Heart left ventricle (tissue), 16 donors: ENCODE measurements at places on chromosomes 4 and X. TPM values are rescaled to one million over a fixed set of nuclear protein-coding genes. Genes with fewer than 3 reads are reported as not detected.

Gene WDR13
- 137 TPM for total RNA-seq

GRCh38 chr4:68249434-68249833 lies 3.9 kb upstream of the TMPRSS11B start:
- DNase-seq, result no peak

Gene GPR101
- total RNA-seq, result not detected

DNA sequence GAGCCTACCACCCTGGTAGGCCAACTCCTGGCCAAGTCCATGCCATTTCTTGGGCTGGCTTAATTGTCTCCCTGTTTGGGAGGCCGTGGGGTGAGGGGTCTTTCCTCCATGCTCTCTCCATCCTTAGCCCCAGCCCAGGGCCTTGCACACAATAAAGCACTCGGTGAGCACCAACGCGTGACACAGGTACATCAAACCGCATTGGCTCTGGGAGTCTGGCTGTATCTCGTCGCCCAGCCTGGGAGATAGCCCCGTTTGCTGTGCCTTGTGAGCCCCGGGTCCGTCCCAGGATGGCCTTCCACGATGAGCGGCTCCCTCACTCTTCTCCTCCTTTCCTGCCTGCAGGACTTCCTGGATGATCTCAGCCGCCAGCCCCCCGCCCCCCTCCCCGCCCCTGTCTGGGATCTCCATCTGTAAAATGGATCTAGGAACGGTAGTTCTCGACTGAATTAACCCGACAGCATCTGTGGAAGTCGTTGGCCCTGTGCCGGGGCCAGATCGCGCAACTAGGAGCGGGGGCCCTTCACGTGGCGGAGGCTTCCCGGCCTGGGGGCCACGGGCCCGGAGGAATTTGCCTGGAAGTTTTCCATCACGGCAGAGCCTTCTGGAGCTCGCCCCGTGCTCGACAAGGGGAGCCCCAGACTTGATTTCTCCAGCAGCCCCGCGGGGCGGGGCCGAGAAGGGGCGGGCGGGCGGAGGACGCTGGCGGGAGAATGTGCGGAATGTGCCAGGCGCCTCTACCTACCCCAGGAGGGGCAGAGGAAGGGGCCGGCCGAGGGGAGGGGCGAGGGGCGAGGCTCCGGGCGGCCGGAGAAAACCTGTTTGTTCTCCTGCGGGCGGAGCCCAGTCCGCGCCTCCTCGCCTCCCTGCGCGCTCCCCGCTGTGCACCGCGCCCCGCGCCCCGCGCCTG lies at the start of gene ZNF185:
ZNF185 (plus strand) TSS at position 846 of the 910 bp plus-strand sequence. CDS start 16,423 bp downstream, outside the sequence.
- DNase-seq, result no peak

DNA sequence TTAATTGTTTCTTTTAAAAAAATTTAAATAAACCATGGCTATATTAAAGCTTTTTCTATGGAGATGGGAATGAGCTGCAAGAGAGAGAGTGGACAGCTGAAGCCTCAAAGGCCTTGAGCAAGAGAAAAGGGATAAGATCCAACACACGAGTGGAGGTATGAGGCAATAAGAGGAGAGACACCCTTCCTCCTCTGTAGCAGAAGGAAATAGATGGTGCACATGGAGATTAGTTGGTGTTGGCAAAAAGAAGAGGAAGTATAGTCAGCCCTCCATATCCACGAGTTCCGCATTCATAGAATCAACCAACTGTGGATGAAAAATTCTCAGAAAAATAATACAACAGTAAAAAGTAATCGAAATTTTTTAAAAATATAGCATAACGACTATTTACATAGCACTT lies 3.2 kb downstream of the CXorf38 start:
- DNase-seq, result no peak

- no peak for DNase-seq
Measured at GRCh38 chrX:134971926-134972325, 18.9 kb upstream of the SMIM10 start.

DNA sequence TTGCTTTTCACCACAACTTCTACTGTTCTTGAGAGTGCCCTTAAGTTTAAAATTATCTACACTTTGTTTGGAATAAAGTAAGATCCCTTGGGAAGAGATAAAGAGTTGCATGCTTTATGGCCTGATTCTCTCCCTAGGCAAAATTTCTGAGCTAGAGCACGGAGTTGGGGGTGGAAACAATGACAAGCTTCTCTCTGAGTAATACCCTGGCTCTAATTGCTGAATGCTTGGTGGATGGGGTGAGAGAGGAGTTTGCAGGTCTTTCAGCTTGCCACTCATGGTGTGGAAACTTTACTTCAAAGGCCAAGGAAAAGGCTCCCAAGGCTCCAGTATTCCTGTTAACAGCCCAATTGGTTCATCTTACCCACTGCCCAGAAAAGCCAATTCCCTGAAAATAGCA lies 26.1 kb upstream of the PRDM8 start:
- DNase-seq, result no peak

DNA sequence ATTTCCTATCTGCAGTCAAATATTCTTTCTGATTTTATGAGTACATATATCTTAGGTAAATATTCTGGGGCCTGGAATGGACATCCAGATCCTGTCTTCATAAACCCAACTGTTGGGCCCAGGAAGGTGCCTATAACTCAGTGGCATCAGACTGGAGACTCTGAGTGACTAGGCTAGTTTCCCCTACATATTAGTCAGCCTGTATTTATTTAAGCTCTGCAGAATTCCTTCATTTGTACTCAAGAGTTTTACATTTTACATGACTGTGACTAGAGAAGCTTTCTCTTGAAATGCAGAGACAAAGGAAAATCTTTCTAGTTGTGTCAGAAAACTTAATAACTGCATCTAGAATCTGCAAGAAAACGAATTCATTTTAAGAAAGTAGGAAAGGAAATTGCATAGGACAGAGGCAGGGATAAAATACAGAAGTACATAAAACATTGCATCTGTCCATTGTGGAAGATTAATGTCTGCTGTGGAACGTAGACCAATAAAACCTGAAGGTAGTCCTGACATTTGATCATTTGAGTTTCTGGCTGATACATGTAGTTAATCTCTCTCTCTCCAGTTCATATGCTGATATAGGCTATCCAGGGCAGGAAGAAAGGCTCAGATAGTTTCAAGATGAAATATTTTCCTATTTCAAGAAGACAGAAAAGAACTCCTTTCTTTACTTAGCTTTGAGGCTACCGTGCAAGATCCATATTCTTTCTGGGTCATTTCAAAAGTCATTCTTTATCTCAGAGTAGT lies 78.2 kb downstream of the OPHN1 start:
- no peak for DNase-seq

GRCh38 chr4:59612235-59612634 lies 1587.9 kb upstream of the ADGRL3 start:
- no peak for DNase-seq

Gene ZNF732
- not detected for total RNA-seq

GRCh38 chr4:169313732-169314131 lies 43.0 kb upstream of the SH3RF1 start:
- no peak for DNase-seq

- DNase-seq, result no peak
Measured at GRCh38 chrX:74132280-74132679, 171.7 kb upstream of the ZCCHC13 start.

Gene LPAR4
- total RNA-seq, result not detected

DNA sequence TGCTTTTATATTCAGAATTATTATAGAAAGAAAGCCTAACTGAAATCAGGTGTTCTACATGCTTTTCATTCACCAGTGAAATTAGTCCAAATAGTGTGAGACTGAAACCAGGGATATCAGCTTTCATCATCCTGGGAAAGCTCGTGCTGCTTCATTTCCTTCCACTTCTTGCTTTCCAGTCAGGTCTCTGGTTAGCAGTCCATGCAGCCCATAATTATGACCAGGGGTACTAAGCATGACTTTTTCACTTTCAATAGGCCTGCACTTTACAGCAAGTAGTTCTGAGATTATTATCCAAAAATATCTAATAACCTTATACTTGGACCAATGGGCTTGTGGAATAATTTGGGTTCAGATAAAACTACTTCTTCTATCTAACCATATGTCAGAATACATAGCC lies 673.2 kb upstream of the MAGEB2 start:
- no peak for DNase-seq

DNA sequence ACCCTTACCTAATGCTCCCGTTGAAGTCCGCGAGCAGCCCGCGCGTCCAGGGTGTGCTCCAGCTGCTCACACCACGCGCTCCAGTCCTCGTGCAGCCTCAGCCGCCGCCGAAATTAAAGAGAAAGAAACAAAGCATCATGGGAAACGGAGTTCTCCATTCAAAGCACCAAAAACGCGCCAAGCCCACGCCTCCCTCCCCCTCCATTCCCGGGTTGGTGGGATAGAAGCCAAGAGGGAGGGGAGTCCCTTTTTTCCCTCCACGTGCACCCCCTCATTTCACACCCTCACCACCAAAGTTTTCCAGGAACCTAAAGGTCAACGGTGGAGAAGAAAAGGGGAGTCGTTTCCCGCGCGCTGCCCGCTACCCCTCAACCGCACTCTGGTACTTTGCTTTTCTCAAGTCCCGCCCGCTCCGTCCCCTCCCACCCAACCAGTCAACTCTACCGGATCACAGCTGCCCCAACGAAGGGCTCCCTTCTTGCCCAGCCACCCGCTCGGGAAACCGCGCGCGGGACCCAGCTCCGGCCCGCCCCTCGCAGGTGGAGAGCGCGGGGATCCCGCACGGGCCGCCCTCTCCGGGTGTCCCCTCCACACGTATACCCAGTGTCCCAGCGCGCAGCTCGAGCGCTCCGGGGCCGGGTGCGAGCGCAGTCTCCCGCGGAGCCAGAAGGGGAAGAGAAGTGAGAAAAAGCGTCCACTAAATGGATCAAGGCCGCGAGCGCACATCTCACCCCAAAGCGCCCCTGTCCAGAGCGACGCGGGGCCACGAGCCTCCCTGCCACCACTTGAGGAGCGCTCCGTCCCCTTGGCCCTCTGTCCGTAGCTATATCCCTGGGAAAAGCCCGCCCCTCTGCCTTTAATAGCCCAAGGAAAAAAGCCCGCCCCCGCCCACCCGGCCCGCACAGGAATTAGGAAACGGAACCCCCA lies 65.1 kb upstream of the CCDC160 start:
- DNase-seq, result peak; percentile 31

Gene MAML3
- 4.8 TPM for total RNA-seq

Gene CCDC160
- not detected for total RNA-seq

Gene ABCG2
- total RNA-seq, result 2.4 TPM

Gene SHOX
- not detected for total RNA-seq

DNA sequence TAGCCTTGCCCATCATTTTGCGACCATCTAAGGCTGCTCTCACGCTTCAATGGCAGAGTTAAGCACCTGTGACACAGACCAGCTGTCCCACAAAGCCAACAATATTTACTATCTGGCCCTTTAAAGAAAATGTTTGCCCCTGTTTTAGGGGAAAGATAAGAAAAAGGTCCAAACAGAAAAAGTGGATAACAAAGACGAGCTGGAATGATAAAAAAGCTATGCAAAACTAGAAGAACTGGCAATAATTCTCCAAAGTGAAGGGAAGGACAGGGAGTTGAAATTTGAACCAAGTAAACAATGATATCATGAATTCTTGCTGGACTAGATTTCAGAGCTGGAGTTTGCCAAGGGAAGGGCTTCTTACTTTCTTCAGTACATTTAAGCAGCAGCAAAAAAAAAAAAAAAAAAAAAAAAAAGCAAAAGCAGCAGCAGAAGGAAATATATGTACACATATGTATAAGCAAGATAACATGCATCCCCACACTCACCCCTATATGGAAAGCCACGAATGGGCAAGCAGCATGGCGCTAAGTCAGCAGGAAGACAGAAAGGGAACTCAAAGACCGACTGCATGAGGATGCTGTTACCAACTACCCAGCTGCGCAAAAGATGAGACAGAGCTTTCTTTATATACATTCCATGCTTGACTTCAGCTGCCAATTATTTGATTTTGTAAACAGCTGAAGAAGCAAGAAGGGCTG lies 12.5 kb downstream of the TRAPPC2 start:
- DNase-seq, result no peak

- no peak for DNase-seq
Measured at GRCh38 chrX:19086102-19086772, 36.0 kb downstream of the ADGRG2 start.

GRCh38 chr4:88616275-88617150 lies 24.2 kb downstream of the HERC3 start:
- DNase-seq, result no peak

GRCh38 chrX:105646592-105647372 lies 175.6 kb upstream of the NRK start:
- no peak for DNase-seq

DNA sequence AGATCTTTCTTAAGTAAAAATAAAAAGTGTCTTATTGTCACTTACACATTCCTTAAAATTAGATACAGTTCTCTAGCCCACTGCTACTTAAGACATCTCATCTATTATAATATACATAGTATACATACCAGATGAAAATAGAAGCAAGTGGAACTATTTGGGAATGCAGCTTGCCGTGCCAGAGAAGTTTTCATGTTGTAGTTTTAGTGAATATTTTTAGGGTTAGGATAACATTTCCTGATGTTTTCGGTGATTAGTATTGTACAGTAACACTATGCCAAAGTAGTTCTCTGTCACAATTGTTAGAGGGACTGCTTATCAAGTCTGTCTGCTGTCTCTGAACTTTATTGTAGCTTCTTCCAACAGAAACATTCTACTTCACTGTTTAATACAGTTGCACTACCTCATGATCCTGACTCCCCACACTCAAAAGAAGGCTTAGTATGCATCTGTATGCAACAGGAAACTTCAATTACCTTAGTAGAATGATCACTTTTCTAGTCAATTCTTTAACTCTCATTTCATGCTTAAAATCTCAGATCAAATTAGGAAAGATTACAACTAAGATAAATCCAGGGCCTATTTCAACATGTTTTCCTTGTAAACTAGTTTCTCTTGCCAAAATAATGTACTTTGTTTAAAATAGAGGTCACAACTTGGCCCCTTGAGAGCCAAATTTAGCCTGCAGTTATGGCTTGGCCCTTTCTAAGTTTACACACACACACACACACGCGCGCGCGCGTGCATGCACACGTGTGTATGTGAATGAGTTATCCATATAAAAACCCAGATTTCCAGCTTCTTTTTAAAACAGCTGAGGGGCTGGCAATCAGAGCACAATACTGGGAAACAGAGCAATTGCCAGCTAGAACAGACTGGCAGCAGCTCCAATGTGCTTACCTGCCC lies 42.3 kb upstream of the SRPX start:
- no peak for DNase-seq

Gene CRMP1
- 0.92 TPM for total RNA-seq

- peak; percentile 23 for DNase-seq
Measured at GRCh38 chrX:40471965-40472648, 108.7 kb upstream of the ATP6AP2 start.

- DNase-seq, result peak; percentile 19
Measured at GRCh38 chr4:102500352-102500695, 835 bp upstream of the NFKB1 start.

Gene CXCR3
- 0.36 TPM for total RNA-seq

Gene PABPC1L2A
- not detected for total RNA-seq

- DNase-seq, result no peak
Measured at GRCh38 chr4:35793766-35794165, 450.5 kb downstream of the ARAP2 start.

Gene RNF128
- 0.36 TPM for total RNA-seq

- peak; percentile 23 for DNase-seq
Measured at GRCh38 chrX:78104447-78105176, 564 bp downstream of the PGK1 start.

- no peak for DNase-seq
Measured at GRCh38 chr4:65798498-65799127, 128.3 kb upstream of the EPHA5 start.

Gene GIMD1
- not detected for total RNA-seq

Gene CDKL2
- not detected for total RNA-seq
